ENCODE measurements at places on chromosomes 12 and 14.

DNA sequence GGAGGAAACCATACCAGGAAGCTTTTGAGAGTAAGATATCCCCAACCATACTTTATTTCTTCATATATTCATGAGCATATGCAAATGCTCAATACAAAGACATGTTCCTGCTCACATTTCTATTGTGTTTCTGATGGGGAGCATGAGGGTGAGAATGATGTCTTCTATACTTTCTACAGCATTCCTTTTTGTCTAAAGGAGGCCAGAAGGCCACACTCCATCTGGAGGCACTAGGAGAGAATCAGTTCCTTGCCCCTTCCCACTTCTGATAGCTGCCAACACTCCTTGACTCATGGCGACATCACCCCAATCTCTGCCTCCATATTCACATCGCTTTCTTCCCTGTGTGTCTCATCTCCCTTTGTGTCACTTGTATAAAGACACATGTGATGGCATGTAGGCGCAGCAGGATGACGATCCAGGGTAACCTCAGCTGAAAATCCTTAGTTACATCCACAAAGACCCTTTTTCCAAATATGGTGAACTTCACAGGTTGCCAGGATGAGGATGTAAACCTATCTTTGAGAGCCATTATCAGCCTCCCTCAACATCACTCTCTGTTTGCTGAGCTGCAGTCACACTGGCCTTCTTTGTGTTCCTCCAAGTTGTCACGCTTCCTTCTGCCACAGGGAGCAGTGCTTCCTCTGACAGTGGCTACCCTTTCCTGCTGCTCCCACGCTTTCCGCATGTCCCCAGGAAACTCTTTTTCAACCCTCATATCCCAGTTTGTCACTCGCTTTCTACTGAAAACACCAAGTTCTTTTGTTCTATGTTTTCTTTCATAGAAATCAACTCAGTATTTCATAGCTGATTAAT lies 96.9 kb downstream of the STXBP6 start:
- DNase-seq: no peak

DNA sequence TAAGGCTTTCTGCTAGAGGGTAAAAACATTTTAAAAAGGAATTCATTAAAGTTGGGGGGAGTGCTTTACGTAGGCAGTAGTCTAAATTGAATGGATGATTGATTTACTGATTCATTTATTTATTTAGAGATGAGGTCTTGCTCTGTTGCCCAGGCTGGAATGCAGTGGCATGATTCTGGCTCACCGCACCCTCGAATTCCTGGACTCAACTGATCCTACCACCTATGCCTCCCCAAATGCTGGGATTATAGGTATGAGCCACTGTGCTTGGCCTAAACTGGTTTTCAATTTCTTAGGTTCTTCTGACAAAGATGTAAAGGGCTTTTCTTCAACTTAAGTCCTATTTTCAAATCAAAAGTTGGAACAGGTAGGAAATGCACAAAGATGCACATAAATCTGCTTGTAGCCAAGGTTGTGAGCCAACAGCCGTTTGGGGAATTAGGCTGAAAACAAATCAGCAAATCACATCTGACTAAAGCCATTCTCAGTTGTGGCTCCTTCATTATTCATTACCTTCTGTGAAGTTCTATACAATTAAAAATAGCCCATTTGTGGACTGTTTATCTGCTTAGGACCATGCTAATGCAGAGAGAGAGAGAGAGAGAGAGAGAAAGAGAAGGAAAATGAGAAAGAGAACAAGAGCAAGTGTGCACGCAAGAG lies 218.0 kb downstream of the PPM1H start:
- DNase-seq: no peak

- DNase-seq: no peak
Measured at GRCh38 chr12:68529466-68529865, 81.2 kb upstream of the RAP1B start.

GRCh38 chr12:12081836-12082497 lies 11.2 kb downstream of the BCL2L14 start:
- DNase-seq: no peak
